ENCODE measurements at places on chromosomes 2 and 18.
A peak's percentile ranks its signal among the peaks of the same experiment; 100 is the strongest.

DNA sequence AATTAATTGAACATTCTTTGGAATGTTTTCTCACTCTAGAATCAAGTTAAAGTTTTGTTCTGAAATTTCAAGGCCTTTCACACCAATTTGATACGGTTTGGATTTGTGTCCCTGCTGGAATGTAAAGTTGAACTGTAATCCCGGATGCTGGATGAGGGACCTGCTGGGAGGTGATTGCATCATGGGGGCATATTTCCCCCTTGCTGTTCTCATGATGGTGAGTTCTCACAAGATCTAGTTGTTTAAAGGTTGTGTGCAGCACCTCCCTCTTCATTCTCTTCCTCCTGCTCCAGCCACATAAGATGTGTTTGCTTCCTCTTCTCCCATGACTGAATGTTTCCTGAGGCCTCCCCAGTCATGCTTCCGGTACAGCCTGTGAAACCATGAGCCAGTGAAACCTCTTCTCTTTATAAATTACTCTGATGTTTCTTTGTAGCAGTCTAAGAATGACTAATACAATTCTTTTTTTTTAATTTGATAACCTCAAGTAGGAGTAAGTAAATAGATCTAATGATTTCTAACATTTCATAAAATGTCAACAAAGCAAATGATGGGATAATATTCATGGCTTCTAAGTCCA lies 144.2 kb upstream of the CDH7 start:
- no peaks in the 10 kb centered on the region for H3K4me1 ChIP-seq
- no peak overlapping the region for H3K27ac ChIP-seq
- no peak overlapping the region for H3K4me3 ChIP-seq

GRCh38 chr2:38466876-38467767 lies 90.0 kb upstream of the ATL2 start:
- H3K36me3 ChIP-seq = no peaks in the 10 kb centered on the region
- H3K4me3 ChIP-seq = no peak overlapping the region
- no peak for DNase-seq
- peaks cover 2% of the 10 kb centered on the region for H3K4me1 ChIP-seq
- H3K27ac ChIP-seq = no peak overlapping the region

DNA sequence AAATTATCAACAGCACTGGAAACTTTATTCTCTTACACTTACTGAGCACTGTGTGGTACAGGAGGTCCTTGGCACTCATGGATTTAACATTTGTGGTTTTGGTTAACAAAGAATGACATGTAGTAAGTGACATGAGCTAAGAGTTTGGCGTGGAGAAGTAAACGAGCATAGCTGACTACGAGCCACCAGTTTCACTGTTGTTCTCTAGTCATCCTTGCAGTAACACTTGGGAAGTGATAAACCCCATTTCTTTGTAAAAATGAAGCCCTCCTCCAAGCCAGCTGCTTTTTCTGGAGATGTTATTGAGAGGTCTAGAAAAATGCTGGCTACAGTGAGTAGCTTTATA lies 32.7 kb downstream of the QPCT start:
- peak overlapping the region; percentile 58 for H3K4me3 ChIP-seq
- peak; percentile 67 for DNase-seq
- peaks cover 22% of the 10 kb centered on the region for H3K4me1 ChIP-seq
- peak overlapping the region; percentile 40 for H3K27ac ChIP-seq
- peaks cover 28% of the 10 kb centered on the region for H3K27me3 ChIP-seq
- no peaks in the 10 kb centered on the region for H3K36me3 ChIP-seq

DNA sequence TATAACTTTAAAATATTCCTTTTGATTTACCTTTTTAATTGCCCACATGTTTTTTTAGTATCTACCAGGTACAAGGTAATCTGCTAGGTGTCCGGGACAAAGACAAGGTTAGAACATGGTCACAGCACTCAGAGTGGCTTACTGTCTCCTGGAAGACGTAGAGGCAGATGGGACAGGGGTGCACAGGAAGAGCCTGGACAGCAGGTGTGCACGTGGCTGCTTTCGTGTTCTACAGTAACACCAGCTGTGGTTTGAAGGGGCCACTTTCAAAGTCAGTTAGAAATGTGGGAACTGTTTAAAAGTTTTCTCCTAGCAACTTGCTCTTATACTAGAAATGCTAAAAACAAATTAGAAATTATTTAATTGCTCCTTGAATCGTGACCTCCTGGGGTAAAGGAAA lies 102.9 kb upstream of the ALPP start:
- no peak for DNase-seq
- H3K36me3 ChIP-seq = peaks cover 6% of the 10 kb centered on the region
- H3K27ac ChIP-seq = no peak overlapping the region
- no peaks in the 10 kb centered on the region for H3K27me3 ChIP-seq

DNA sequence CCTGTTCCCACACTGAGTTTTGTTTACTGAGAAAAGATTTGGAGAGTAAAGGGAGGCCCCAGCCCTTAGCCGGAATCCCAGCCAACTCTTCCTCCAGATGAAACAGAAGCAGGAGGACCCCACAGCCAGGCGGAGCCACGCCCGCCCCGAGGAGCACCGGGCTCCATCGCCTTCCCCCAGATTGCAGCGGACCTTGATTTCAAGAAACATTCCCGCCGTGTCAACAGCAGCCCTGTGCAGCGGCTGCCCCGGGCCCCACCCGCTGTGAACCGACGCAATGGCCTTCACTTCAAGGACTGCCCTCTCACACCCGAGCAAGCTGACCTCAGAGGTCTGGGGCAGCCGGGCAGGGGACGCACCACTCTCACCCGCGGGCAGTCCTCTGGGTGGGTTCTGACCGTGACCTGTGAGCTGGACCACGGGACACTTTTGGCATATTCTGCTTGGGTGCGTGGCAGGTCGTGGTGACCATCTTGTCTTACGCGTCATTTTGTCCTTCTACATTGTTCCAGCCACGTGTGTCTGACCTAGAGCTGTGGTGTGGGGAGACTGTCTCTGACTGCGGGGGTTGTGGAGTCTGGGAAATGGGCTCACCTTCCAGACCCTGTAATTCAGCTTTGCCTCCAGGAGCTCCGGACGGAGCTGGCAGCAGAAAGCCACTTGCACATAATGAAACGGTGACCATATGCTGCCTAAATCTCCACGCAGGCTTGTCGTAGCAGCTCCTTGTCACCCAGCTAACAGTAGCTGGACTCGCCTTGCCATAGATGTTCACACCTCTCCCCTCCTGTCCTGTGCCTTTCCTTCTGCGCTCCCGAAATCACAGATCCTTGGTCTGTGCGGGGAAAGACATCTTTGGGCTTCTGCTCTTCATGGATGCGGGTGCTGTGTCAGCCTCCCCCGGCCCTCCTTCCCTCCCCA lies 32.0 kb upstream of the INHBB start:
- H3K27ac ChIP-seq = no peak overlapping the region
- H3K36me3 ChIP-seq = no peaks in the 10 kb centered on the region
- H3K4me3 ChIP-seq = peak overlapping the region; percentile 66
- peaks cover 9% of the 10 kb centered on the region for H3K4me1 ChIP-seq
- no peak for DNase-seq
- H3K27me3 ChIP-seq = peaks cover 9% of the 10 kb centered on the region

- no peaks in the 10 kb centered on the region for H3K36me3 ChIP-seq
- no peak overlapping the region for H3K4me3 ChIP-seq
- no peak overlapping the region for H3K27ac ChIP-seq
- no peak for DNase-seq
- H3K27me3 ChIP-seq = peaks cover 57% of the 10 kb centered on the region
These were observed 273.3 kb downstream of the GLI2 start for GRCh38 chr2:121008975-121009374.

GRCh38 chr2:149383340-149383739 lies 53.0 kb downstream of the LYPD6 start:
- H3K4me3 ChIP-seq = no peak overlapping the region
- H3K4me1 ChIP-seq = no peaks in the 10 kb centered on the region
- no peaks in the 10 kb centered on the region for H3K36me3 ChIP-seq
- peaks cover 5% of the 10 kb centered on the region for H3K27me3 ChIP-seq
- no peak for DNase-seq
